ENCODE measurements at places on chromosomes 16 and 17.

- no peak for DNase-seq
These were observed 77.1 kb downstream of the SDK2 start for GRCh38 chr17:73566905-73567782.

- peak; percentile 84 for DNase-seq
These were observed at the start of gene HIRIP3 for GRCh38 chr16:29995324-29995910. Gene HIRIP3 (minus strand): TSS chr16:29995617. CDS start chr16:29995605, 12 bp downstream.

- DNase-seq, result no peak
These were observed 18.0 kb downstream of the XPO6 start for GRCh38 chr16:28193530-28194423.

DNA sequence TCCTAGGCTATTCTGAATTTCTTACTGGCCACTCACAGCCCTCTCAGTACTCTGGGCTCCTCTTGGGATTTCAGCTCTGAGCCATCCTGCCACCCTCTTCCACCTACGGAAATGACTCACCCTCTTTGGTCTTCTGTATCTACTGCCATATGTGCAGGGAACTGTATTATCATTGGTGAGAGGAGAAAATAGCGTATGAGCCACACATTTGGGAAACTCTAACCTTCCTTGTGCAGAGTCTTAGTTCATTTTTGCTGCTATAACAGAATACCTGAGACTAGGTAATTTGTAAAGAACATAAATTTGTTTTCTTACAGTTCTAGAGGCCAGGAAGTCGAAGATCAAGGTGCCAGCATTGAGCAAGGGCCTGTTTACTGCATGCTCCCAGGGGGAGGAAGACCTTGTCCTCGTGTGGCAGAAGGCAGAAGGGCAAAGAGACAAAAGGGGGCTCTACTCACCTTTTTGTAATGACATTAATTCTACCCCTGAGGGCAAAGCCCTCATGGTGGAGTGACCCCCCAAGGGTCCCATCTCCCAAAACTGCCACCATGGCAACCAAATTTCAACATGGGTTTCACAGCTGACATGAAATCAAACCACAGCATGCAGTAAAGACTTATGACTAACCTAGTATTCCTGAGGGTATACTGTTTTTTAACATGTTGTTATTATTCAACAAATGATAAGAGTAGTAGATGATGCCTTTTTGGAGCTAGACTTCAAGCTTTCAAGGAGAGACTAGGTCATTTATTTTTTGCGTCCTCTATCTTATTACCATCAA is 191.8 kb downstream of the PRKCA start:
- no peak for DNase-seq

DNA sequence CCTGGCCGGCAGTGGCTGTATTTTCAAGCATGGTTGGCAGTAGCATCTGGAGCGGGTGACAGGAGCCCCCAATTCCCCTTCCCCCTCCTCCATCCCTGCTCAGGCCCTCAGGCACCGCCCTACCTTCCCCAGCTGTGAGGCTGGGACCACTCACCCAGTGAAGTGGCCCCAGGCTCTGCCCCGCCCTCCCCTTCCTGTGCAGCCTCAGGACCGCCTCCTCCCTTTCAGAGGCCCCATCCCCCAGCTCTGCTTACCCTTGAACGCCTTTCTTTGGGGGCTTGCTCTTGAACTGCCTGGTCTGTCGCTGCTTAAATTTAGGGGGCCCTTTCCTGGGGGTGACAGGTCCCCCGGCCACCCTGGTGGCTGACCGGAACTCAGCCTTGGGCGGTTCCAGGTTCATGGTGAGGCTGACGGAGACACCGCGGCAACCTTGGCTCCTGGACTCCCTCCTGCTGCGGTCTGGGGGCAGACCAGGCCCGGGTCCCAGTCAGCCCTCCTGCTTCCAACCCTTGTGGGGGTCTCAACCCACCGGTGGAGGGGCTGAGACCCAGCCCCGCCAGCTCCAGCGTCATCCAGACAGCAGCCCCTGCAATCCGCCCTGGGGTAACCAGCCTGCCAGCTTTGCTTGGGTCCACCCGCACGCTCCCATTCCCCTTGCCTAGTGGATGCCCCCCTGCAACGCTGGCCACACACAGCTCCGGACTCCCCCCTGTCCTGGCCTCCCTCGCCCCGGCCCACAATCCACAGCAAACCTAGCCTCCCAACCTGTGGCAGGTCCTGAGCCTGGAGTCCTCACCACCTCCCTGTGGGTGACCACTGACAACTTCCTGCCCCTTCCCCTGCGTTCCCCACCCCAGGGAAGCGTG is 3.2 kb downstream of the PDE6G start:
- DNase-seq, result no peak

Measured in globus pallidus (tissue), 1 donor.